Activated CD4-positive, alpha-beta T cell treated with anti-CD3 and anti-CD28 coated beads, Interleukin-2, amount 10 ng/mL, durations not matched to agents 7 days and 5 days (primary cell): ENCODE measurements at places on chromosomes 6 and 20.

DNA sequence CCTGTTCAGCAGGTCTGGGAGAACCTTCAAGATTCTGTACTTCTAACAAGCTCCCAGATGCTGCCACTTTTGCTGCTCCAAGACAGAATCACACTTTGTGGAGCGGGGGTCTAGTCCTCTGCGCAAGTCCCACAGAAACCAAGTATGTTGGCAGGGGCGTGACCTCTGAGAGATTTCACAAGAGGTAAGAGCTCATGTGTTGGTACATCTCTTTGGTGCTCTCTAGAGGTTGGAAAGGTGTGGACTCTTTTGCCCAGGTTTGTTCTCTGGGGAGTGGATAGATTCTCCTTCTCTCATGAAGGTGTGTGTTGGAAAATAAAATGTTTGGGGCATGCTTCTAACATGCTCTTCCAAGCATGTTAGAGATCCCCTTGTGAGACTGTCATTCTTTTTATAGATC lies 340.9 kb upstream of the IRAK1BP1 start:
- DNase-seq: no peak

DNA sequence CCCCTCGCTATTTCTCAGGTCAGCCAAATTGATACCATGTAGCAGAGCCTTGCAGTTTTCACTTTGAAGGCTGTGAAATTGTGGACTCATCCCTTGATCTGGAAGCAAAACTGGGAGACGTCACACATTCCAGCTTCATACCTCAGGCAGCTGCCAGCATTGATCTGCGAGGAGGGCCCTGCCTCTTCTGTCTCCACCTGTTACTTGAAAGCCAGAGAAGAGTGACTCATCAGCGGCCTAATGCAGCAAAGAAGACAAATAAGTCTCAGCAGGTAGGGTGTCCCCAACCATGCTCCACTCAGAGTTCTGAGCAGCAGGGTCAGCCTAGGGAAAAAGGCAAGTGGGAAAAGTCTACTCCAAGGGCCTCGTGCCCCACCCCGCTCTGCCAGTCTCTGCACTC lies 69.4 kb upstream of the BMP2 start:
- DNase-seq: no peak

GRCh38 chr6:85672050-85672449 lies 29.4 kb upstream of the SYNCRIP start:
- no peak for DNase-seq

DNA sequence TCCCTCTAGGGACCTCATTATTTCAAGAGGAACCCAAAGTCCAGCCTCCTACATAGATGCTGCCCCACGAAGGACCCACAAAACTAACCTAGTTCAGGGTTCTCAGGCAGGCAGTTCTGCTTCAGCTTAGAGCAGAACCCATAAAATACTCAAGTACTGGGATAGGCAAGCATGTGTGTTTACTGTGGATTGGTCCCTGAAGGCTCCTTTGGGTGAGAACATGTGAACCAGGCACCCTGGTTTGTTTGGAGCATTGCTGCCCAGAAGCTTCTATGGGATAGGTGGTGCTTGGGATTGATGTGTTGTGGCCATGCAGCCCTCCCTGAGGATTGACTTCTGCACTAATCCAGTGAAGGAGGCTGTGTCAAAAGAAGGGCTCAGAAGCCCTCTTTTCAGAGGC lies 14.9 kb upstream of the EFHC1 start:
- DNase-seq: no peak

- no peak for DNase-seq
Measured at GRCh38 chr6:87213364-87213763, 58.0 kb downstream of the ZNF292 start.

GRCh38 chr20:48879612-48880245 lies 41.8 kb upstream of the ARFGEF2 start:
- DNase-seq: no peak

DNA sequence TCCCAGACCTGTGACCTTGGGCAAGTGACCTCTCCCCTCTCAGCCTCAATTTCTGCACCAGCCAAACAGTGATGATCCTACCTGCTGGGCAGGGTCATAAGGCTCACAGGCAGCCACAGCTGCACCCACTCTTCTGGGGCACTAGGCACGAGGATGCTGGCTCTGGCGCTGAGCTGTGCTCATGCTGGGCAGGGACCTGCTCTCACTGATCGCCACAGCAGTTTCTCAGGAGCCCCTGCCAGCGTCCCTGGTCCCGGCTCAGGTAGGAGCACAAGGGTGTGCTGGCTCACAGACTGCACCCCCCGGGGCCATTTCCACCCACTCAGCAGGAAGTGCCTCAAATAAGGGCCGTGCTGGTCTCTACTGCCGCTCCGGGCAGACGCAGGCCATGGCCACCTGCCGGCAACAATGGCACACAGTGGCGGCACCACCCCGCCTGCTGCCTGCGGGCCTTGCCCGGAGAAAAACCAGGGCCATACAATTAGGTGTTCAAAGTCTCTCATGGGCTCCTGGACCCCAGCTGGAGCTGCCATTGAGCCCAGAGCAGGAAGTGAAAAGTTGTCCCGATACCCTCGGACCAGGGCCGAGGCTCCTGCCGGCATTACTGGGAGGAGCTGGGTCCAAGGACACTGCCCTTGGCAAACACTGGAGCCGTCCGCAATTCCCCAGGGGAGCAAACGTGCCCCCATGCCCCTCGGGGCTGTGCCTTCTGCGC lies 4.6 kb upstream of the CABLES2 start:
- DNase-seq: no peak

DNA sequence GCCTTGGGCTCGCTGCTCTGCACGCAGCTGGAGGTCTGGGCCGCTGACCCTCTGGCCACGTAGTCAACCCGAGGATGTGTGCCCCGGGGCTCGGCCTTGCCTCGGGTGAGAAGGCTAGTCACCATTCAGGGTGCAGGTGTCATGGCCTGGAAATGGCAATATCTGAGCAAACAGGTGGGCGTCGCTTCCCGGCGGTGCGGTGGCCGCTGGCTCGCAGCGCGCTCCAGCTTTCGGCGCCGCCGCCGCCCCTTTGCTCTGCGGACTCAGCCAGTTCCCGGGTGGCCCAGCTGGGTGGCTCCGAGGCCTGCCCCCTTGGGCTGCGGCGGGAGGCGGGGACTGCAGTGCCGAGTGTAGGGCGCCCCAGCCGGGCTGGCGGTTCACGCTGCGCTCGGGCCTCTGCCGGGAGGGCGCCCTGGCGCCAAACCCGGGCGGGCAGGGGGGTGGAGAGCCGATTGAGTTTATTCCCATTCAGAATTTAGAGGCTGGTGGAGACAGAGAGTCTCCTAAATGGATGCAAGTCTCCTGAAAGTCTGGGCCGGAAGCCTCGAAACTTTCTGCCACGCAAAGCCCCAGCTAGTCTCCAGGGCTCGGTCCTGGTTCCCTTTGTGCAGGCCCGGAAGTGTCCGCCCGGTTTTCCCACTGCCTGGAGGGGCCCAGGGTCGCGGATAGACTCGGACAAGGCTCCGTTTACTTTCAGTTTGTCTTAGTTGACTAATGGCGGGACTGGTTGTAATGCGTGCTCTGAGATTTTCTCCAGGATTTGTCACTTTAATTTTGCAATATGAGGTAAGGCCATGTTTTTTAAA lies 11.3 kb upstream of the TFAP2A start:
- no peak for DNase-seq

DNA sequence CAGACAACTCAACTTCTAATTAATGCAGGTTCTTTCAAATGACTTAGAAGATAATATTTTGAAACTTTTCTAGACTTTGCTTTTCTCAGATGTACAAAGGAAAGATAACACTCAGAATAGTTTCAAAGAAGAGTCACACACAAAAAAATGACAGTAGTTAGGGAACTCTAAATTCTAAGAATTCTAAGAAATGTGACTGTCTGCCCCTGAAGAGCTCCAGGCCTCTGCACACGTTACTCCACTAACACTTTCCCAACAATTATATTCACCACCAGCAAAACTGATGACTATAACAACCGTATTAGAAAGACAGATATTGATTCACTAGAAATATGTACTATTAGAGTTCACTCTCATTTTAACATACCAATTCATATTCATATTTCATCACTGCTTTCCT lies 133.3 kb upstream of the SMLR1 start:
- DNase-seq: no peak

- no peak for DNase-seq
Measured at GRCh38 chr6:90082847-90083246, 188.6 kb downstream of the GJA10 start.

- DNase-seq: no peak
Measured at GRCh38 chr6:15249371-15250019, 3.6 kb downstream of the JARID2 start.

GRCh38 chr6:161417717-161418462 lies 144.0 kb upstream of the AGPAT4 start:
- no peak for DNase-seq

GRCh38 chr6:130337534-130337933 lies 28.3 kb upstream of the TMEM200A start:
- no peak for DNase-seq

- no peak for DNase-seq
Measured at GRCh38 chr6:90605749-90606340, 19.0 kb upstream of the MAP3K7 start.
